WERI-Rb-1 (cell line): ENCODE measurements at places on chromosomes 7 and 10.

DNA sequence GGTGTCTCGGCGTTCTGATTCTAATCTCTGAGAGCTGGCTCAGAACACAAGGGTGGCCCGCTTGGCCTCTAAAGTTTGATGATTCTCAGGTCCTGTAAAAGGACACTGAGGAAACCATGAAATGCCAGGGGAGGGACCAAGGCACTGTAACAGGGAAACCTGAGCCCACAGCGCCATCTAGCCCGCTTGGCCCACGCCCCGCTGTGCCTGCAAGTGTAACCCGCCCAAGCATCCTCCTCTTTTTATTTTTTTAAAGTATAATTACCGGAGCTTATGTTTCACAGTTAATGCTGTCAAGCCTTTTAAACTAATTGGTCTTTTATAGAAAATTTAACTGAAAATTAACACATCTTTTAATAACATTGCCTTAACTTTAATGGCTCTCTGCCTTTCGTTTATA, 734.7 kb downstream of the KCNMA1 start:
- DNase-seq = peak; percentile 80

- DNase-seq = no peak
Observed at GRCh38 chr7:2282185-2282751, 32.0 kb downstream of the SNX8 start.

DNA sequence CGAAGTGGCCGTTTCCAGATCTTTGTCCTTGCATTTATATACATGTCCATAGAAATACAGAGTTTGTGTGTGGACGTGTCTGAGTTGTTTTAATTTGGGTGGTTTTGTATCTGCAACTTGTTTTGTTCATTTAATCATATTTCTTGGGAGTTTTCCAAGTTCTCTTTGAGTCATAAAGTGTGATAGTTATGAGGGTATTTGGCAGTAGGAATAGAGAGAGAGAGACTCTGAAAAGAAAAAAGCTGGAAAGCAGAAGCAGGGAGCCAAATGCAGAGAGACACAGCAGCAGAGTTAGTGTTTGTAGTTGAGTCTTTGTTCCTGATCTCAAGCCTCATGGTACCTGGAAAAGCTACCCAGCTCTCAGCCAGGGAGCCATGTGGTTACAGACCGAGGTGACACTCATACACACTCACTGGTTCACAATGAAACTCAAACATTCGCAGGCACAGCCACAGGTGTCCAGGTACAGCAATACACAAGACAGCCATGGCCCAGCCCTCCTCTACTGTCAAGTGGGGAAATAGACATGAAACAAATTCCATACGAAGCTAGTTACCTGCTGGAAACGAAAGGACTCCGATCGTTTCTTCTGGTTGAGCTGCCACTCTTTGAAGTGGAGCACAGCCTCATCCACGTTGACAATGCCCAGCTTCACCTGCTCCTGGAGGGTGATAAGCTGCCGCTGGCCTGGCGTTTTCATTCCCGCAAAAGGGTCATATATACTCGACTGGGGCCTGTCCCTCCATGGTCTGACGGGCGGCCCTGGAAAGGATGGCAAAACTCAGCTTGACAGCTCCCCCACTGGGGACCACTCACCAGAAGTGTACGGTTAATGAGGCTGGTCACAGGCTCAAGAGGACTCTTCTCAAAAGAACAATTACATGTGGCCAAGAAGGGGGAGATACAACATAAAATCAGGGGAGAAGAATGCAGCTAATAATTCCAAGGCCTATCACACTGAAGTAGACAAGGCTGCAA, 33.3 kb upstream of the TM9SF3 start:
- DNase-seq = no peak

DNA sequence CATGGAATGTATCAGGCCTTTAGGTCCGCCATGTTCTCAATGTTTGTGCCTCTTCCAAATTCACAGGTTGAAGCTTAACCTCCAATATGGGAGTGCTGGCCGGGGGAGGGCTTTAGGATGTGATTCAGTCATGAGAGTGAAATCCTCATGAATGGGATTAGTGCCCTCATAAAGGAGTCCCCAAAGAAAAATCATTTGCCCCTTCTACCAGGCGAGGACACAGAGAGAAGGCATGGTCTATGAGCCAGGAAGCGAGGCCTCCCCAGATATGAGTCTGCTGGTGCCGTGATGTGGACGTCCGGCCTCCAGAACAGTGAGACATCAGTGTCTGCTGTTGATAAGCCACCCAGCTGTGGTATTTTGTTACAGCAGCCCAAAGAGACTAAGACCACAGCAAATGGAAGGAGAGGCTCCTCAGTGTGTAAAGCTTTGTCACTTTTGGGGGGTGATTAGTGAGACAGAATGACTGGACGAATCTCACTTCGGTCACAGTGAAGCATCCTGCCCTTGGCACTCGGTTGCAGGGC, 231.3 kb upstream of the KLF6 start:
- DNase-seq = no peak

DNA sequence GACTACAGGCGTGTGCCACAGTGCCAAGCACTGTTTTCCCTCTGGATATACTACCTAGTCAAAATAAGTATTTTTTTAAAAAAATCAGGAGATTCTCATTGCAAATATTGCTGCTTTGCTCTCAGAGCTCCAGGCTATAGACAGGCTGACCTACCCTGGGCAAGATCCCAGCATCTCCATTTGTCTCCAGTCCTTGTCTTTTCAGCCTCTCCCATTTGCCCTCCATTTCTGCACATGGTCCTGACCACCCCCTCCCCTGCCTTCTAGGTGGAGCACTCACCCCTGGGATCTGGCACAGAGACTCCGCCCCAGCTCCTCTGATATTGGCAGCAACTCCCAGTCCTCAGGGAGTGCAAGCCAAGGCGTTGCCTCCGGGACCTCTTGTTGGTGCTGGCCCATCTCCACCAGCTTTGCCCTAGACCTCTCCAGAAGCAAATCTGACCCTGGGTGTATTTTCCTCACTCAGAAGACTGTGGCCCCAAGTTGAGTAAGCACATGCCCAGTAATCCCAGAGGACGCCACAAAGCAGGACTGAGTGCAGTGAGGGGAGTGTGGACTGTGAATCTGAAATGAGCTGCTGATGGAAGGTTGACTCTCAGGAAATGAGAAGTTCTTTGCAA, 120.6 kb downstream of the MTPAP start:
- no peak for DNase-seq

DNA sequence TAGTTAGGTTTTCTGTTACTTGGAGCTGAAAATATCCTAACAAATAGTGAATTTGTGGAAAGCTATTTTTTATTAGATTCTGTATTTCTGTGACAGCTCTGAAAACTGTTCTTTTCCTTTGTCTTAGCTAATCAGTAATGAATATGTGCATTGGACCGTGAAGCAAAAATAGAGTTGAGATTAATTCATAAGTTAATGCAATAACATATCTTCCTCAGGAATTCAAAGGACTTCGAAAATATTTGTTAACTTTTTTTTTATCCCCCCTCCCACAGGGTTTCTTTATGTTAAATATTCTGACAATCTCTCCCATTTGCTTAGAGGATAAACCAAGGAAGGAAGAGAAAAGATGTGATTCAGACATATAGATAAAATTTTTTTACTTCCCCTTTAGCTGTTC, 101.4 kb downstream of the PODXL start:
- DNase-seq = no peak

DNA sequence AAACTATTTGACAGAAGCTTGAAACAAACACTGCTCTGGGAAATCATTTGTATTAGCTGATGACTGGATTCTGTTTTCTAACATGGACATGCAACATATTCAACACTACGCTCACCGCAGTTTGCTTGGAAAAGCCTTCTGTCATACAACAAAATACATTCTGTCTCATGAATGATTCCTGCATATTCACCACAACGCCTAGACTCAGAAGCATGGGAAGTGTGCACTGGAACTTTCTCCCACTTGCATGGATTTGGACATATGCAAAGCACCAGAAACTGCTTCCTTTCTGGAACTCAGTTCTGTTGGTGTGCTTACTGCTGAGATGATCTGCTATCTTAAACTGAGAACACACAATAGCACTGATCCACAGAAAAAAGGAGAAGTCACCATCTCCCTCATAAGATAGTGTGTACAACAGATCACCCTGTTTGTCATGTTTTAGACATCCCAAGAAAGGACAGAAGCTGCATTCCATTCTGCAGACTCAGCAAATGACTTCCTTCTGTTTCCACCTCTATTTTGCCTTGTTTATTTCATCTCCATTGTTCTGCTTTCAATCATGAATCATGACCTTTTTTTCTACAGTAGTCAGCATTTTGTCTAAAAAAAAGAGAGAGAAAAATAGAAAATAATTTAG, 115.8 kb downstream of the HTR7 start:
- no peak for DNase-seq

GRCh38 chr10:14240253-14241189, 90.2 kb downstream of the FRMD4A start:
- no peak for DNase-seq
